Stimulated activated effector memory CD8-positive, alpha-beta T cell treated with anti-CD3 and anti-CD28 coated beads, Interleukin-12 subunit alpha, Interleukin-12 subunit beta, amount 100 ng/mL, for 72 hours (primary cell): ENCODE measurements at places on chromosomes 1 and 21.

- no peak for DNase-seq
These were observed 77.7 kb upstream of the C1orf87 start for GRCh38 chr1:60151311-60151710.

DNA sequence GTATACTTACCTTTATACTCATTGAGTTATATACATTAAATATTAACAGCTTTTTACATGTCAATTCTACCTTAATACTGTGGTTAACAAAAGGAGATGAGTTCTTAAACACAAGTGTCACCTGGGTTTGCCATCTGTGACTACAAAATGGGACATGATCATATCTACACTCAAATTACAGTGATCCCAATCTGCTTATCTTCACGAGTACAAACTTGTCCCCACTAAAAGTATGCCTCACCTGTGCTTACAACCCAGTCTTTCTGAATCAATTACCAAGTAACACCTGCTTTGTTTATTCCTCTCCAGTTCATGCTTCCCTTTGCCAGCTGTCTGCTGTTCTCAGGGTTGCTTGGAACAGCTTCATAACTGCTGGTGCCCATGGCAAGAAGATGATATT is 8.8 kb downstream of the CD1E start:
- no peak for DNase-seq

DNA sequence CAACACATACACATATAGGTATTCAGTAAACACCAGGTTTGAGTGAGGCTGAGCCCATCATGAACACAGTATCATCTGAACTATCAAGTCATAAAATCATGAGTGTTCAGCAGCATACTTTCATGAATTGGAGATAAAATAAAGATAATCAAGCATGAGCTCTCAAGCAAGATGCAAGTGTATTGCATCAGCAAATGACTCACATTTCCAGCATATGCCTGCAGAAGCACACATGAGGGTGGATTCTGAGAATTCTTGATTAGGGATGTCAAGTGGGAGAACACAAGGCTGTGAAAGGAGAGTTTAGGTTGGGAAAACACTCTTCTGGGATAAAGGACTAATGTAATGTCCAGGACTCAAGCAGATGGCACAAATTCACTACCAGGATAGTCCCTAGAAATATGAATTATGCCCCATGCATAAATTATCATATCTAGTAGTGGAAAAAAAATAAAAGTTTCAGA is 299.2 kb downstream of the SRGAP2C start:
- DNase-seq = no peak

GRCh38 chr1:85284202-85284601 is 7.8 kb upstream of the BCL10 start:
- DNase-seq = no peak
